Body of pancreas (tissue), 4 donors: ENCODE measurements at places on chromosomes 12 and 14. TPM values are rescaled to one million over a fixed set of nuclear protein-coding genes. Genes with fewer than 3 reads are reported as not detected.

GRCh38 chr12:88044035-88044434 lies 14.8 kb upstream of the C12orf50 start:
- no peak overlapping the region for H3K4me3 ChIP-seq
- DNase-seq, result no peak
- H3K4me1 ChIP-seq, result no peaks in the 10 kb centered on the region
- H3K27ac ChIP-seq, result no peak overlapping the region
- no peaks in the 10 kb centered on the region for H3K27me3 ChIP-seq
- peaks cover 11% of the 10 kb centered on the region for H3K36me3 ChIP-seq

GRCh38 chr12:105100207-105100985 lies 7.1 kb upstream of the WASHC4 start:
- H3K27me3 ChIP-seq, result no peaks in the 10 kb centered on the region
- DNase-seq, result no peak
- no peak overlapping the region for H3K4me3 ChIP-seq
- no peaks in the 10 kb centered on the region for H3K36me3 ChIP-seq

DNA sequence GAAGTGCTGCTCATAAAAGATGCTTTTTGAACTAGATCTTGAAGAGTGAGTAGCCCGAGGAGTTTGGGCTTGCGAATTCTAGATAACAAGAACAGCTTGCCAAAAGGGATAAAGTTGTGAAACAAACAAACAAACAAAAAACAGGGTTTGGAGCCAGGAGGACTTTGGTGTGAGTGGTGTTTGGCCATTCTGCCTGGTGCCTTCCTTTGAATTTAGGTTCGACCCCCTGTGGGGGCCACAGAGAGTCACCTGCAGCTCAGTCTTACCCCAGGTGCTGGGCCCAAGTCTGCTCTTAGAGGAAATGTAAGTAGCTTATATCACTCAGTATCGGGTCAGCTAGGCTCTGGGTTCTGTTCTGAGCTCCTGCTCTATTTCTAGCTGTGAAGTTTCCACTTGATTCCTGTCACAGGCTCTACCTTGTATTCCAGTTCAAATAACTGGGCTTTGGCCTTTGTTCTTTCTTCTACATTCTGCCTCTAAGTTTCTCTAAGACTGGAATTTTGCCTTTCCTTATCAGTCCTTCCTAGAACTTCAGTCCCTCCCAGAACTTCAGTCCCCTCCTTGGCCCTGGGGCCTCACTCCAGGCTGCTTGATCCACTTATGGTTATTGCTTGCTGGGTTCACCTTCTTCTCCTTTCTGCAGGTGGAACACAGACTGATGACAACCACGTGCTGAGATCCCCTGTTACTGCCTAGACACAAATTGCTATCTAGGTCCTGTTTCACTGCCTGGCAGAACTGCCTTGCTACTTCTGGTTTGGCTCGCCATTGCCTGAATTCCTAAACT lies 20.5 kb upstream of the DUSP6 start:
- no peaks in the 10 kb centered on the region for H3K36me3 ChIP-seq
- no peak overlapping the region for H3K4me3 ChIP-seq

- no peak for DNase-seq
- no peaks in the 10 kb centered on the region for H3K27me3 ChIP-seq
- H3K36me3 ChIP-seq, result no peaks in the 10 kb centered on the region
Measured at GRCh38 chr12:86730233-86730632, 474.0 kb upstream of the MGAT4C start.

EGLN3 gene
- total RNA-seq, result 7.0 TPM
